ENCODE measurements at places on chromosomes 4 and X.

DNA sequence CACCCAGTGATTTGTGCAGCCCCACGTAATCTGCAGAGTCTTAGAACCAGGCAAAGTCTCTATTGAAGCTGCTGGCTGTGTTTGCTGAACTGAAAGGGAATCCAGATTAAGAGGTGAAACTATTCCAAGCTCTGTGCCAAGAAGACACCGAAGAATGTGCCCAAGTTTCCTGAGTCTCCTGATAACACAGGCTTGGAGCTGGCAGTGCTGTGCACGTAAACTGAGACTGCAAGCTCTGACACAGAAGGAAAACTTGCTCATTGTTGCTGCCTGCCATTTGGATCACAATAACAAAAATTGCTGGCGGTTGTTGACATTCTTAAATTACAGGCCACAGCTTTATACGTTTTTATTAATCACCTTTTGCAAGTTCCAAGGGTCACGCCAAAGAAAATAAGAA is 60.2 kb upstream of the VCX3B start:
- DNase-seq = no peak

DNA sequence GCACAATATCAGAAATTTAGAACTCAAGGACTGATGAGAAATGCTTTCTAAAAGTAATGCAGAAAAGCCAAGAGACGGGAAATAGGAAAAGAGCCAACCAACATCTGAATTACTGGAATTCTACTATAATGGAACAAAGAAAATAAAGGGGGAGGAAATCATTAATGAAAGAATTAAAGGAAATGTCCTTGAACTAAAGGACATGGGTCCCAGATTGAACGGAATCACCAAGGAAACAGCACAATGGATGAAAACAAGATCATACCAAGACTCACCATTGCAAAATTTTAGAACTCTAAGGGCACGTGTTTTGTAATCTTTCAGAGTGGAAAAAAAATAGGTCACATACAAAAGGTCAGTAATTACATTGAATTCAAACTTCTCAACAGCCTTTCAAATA is 35.9 kb downstream of the HPGDS start:
- no peak for DNase-seq

DNA sequence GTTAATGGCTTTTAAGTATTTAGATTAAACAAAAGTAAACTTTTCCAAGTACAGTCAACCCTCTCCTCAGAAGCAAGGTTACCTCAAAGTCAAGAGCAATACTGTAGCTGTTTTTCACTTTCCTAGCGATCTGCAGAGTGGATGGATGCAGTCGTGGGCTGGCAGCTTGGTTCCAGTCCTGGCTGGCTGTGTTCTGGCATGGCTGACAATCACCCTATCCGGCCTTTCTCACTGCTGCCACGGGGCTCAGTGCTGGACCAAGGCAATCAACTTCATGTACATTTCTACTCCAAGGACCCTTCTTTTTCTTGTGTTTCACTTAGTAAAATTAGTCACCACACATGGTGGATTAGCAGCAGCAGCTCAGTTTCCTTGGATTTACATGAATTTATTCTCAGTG is 208.3 kb downstream of the GABRB1 start:
- DNase-seq = no peak

GRCh38 chr4:169682372-169683047 is 62.1 kb downstream of the CLCN3 start:
- DNase-seq = no peak

DNA sequence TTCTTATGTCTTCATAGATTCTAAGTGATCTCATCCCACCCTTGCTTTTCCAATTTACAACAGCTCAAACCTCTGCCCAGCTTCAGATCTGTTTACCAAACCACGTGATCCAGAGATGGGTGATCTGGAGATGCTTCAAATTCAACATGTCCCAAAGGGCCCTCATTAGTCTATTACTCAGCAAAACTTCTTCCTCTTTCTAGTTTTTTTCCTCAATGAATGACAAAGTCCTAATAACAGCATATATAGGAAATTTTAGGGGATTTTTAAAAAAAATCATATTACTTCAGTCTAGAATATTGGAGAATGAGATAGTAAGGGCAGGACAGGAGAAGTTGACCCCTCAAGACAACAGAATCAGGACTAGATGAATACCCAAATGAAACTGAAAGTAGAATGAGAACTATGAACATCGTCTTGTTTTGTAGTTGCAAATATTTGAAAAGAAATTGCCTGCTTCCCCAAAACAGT is 127.1 kb downstream of the CFAP299 start:
- DNase-seq = no peak

- DNase-seq = no peak
Measured at GRCh38 chr4:30726090-30726675, 6.0 kb downstream of the PCDH7 start.

DNA sequence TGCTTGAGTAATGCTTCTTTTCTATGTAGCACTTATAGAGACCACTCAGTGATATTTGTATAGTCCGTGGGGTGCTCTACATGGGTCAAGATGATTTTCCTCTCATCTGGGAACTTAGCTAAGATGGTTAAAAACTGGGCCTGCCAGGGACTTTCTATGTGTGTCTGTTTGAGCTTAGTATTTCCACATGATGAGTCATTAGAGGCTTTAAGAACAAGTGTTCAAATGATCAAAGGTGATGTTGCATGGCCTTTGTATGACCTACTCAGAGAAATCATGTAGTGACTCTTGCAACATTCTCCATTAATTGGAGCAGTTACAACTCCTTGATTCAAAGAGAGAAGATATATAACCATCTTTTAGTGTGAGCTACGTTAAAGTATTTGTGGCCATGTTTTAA is 1480.5 kb upstream of the IGFBP7 start:
- no peak for DNase-seq

GRCh38 chrX:69077895-69078455 is 87.3 kb downstream of the PJA1 start:
- DNase-seq = no peak

GRCh38 chr4:80129785-80130184 is 56.8 kb upstream of the ANTXR2 start:
- DNase-seq = no peak

- DNase-seq = no peak
Measured at GRCh38 chr4:181168011-181168805, 1075.0 kb upstream of the TENM3 start.

DNA sequence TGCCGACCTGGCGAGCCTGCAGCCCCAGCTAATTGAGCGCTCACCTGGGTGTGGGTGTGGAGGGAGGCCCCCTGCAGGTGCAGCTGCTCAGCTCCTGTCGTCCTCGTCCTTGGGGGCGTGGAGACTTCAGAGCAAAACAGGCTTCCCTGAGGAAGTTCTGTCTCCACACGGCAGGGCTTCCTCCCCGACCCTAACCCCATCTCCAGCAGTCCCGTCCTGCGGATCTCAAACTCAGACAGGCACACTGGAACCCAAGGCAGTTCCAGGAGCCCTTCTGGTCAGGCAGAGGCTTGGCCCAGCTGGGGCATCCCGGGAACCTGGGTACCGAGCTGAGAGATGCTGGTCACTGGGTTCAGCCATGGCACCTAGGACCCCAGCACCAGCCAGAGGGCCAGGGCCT is 24.4 kb downstream of the TACC3 start:
- no peak for DNase-seq

DNA sequence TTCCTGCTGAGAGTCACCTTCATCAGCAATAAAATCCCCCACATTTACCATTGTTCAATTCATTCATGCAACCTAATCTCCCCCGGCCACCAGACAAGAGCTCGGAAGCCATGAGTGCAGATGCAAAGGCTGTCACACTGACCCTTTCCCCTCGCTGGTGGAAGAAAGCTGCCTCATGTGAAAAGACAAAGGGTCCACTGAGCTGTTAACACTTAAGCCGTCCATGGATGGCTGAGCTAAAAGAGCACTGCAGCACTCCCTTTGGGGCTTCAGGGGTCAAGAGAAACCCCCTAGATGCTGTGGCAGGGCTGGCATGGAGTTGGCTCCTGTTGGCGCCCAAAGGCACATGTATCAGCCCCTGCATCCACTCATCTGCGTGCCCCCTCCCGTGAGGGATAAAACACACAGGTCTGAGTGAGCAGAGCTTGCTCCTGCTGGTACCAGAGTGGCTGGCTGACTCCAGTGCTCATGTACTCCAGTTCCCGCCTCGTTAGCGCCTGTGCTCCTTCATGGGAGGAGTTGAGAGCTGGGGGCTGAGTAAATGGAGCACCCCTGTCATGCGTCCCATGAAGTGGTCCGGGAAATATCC is 216.5 kb downstream of the PDHA2 start:
- no peak for DNase-seq

GRCh38 chr4:87078987-87079486 is 141.4 kb downstream of the KLHL8 start:
- DNase-seq = no peak
